ENCODE measurements at places on chromosomes 5 and 9.
A peak's percentile ranks its signal among the peaks of the same experiment; 100 is the strongest.

- DNase-seq, result no peak
Observed at GRCh38 chr5:14667770-14668169, 3.3 kb downstream of the OTULIN start.

DNA sequence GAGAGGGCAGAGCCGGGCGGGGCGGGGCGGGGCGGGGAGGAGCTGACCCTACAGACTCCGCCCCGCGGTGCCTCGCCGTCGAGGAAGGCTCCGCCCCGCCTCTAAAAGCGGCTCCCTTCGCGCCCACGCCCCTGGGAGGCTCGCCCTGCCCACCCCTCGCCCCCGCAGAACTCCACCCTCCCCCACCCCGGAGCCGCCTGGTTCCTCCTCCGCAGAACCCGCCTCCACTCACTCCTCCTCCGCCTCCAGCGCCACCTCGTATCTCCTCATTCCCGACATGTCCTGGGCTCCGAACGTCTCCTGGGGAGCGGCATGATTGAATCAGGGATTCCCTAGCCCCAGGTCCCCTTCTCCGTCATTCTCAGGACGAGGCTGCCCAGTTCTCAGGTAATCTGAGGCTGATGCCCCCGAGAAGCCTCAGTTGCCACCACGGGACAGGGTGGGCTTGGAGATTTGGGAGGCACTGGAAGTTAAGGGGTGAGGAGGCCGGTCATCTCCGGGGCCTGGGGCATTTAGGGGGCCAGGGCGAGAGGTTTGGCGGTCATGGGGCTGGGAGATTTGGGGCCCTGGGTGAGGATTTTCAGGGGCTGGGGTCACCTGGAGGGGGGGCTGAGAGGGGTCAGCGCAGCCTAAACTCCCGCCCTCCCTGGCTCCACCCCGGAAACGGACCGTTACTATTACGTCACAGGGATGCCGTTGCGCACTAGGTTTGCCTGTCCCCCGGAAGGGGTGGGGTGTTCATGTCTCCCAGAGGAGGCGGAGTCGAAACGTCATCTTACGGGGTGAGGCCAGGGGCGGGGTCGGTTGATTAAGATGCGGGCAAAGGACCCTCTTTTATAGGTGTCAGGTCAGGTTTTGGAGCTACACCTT, 3.2 kb upstream of the CCL27 start:
- peak; percentile 80 for DNase-seq

DNA sequence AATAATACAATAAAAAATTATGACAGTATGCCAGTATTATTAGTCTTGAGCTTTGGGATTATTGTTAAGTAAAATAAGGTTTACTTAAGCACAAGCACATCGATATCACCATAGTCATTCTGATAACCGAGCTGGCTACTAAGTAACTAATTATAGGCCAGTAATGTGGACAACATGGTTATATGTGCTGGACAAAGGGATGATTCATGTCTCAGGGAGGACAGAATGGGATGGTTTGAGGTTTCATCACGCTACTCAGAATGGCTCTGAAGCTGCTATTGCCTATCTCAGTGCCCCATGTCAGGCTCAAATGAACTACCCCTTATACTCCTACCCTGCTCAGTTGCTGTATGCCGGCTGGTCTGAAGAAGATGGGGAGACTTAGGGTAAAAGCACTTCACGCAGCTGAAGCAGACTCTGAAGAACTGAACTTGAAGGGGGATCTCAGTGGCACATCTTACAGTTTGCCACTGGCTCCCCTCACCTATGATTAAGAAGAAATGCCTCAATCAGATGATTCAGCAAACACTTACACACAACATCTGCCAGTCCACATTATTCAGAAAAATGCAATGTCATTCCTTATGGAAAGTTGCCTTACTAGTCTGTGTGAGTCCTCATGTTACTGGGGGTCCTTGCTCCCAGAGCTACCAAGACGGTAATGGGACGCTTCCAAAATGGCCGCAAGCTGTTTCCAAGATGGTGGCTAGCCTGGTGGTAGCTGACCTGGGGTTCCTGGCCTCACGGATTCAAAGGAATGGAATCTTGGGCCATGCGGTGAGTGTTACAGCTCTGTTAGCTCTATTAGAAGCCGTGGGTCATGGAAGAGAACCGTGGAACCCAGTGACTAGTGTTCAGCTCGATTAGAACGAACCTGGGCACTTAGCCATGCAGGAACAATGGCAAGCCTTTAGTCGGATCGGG, 1098.6 kb downstream of the TAF11L14 start:
- DNase-seq, result no peak

- no peak for DNase-seq
Observed at GRCh38 chr9:135701067-135701958, 672 bp upstream of the KCNT1 start.

- peak; percentile 23 for DNase-seq
Observed at GRCh38 chr9:93183663-93184431, at the start of gene WNK2. WNK2 (plus strand) TSS chr9:93184139; CDS start chr9:93184930, 791 bp downstream.

DNA sequence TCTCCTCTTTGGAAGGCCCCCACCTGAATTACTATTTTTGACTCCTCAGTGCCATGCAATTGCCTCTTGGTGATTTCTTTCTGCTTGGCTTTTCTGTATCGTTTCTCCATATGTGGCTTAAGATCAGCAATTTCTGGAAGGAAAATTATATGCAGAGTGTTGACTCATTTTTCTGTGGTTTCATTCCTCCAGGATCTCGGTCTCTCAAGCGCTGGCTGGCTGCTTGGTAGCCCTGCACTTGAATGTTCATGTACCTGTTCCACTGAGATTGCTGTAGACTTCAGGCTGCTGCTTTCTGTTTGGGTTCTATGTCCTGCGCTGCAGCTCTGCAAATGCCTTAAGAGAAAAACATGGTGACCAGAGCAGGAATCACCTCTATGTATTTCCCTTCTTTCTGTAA, 77.6 kb downstream of the INIP start:
- DNase-seq, result no peak

- no peak for DNase-seq
Observed at GRCh38 chr5:132089363-132089762, 15.8 kb downstream of the CSF2 start.

DNA sequence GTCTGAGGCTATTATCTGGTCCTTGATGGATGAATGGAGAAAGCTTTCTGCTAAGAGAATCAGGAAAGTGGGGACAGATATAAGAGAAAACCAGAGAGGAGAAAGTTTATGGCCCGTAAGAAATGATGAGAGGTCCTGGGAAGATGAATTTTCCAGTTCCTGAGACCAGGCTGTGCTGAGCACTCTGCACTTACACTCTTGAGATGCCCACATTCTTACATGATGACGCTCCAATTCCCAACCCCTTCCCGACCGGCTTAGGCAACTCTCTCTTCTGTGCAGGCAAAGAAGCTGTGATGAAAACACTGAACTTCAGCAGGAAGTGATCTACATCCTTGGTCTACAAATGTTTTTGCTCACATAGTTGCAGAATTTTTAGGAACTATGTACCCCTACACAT, 417.0 kb downstream of the ARHGEF28 start:
- DNase-seq, result no peak

- no peak for DNase-seq
Observed at GRCh38 chr5:7245121-7245651, 150.8 kb upstream of the ADCY2 start.

DNA sequence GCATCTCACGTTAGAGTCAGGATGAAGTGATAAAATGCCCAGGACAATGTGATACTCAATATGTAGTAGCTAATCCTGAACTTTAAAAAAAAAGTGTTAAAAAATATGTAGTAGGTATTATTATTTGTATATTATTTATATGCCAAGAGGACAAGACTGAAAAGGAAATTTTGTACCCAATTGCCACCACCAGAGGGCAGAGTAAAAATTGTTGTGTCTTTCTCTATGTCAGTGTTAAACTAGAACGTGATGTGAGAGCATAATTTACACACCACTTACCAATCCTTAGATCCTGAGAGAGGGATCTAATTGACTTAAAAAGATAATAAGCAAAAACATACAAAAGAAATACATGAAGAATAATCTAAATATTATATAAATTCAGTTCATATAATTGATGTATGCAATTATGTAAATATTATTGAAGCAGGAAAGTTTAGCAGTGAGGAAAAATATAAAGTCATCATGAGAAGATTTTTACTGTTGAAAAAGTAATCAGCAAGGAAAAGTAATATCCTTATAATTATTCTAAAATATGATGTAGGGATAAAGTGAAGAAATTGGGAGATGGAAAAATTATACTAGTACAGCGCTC, 288.9 kb downstream of the RAB3C start:
- DNase-seq, result no peak

- no peak for DNase-seq
Observed at GRCh38 chr5:61029456-61030162, 84.6 kb downstream of the NDUFAF2 start.

- no peak for DNase-seq
Observed at GRCh38 chr9:124621371-124622328, 114.5 kb upstream of the NR5A1 start.

GRCh38 chr5:119367502-119368237, 11.9 kb downstream of the TNFAIP8 start:
- no peak for DNase-seq

GRCh38 chr9:114893221-114894010, 37.0 kb downstream of the TNFSF8 start:
- no peak for DNase-seq

DNA sequence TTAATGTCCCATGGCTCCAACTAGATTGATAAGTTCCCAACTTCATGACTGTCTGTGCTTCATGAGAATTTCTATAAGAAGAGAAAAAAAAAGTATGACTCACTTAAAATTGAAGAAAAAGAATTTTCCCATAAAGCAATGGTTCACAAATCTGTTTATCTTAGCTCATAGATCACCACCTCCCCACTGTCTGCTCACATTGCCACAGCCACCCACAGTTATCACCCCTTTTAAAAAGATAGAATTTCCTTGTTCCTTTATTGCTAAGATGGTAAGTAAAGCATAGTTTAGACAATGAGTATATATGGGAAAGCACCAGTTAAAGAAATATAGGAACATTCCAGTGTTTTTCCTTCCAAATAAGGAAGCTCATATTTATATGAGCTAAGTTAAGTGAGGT, 67.1 kb downstream of the ALDH7A1 start:
- DNase-seq, result no peak

- DNase-seq, result no peak
Observed at GRCh38 chr9:715300-715699, 126.2 kb upstream of the DMRT1 start.

- no peak for DNase-seq
Observed at GRCh38 chr5:165188556-165189175, 1683.2 kb downstream of the MAT2B start.

DNA sequence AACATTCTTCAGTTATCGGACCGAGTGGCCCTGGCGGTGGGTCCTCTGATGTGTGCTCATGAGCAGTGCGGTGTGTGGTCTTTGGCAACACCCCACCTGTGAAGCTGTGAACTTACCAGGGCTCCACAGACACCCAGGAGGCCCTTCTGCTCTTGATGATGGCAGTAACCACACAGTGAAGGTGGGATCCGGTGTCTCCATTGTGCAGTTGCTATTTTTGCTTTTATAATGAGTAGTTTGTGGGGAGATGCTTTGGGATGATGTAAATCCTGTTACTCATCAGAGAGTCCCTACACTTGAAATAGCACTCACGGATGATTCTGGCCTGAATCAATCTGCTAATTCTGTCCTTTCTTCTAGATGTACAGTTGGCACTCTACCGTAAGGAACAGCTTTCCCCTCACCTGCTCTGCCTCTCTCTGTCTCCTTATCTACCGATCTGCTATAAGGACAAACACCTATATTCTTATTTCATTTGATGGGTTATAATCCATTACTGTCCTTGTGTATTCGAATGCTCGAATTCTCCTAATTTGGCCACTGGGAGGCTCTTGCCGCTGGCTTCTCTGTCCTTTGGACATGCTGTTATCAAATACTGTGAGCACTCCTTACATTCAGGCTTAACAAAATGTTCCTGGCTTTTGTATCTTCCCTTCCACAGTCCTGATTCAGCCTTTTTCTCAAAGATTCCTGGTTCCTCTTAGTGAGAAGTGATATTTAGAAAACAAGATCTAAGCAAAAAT, 20.2 kb downstream of the ATPSCKMT start:
- DNase-seq, result no peak

DNA sequence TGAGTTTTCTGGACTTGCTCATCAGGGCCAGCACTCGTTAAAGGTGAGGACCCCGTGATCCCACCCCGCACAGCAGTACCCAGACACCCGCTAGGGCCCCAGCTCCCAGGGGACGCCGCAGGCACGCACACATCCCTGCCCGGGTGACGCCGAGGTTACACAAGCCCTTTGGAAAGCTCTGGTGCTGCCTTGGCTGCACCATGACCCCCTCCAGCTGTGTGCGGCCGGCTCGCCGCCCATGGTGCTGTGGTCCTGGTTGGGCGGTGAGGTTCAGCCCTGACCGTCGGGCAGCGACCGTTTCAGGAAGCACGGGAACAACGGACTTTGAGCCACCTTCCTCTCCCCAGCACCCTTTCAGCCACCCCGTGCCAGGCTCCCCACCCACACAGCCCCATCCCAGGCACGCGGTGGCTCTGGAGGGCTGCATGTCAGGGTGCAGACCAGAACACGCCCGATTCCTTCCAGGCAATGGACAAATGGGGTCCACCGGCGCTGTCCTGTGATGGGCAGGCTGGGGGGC, 7.5 kb upstream of the SLC12A7 start:
- no peak for DNase-seq

- DNase-seq, result no peak
Observed at GRCh38 chr9:94127806-94128205, 43.5 kb downstream of the PTPDC1 start.

DNA sequence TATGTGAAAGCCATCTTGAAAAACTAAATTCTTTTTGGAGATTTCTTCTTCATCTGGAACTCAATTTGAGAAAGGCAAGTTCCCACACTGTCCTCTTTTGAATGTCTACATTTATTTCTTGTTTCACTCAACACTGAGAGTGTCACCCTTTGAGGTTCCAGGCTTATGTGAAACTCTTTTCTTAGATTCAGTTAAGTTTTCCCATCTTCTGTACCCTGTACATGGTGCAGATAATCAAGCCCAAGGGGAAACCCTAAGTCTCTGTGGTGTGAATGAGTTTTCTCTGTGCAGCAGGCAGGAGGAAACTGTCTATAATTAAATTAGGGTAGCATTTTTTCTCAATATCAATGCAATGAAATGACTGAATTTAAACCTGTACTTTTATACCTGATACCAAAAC, 72.3 kb upstream of the PRLR start:
- no peak for DNase-seq

DNA sequence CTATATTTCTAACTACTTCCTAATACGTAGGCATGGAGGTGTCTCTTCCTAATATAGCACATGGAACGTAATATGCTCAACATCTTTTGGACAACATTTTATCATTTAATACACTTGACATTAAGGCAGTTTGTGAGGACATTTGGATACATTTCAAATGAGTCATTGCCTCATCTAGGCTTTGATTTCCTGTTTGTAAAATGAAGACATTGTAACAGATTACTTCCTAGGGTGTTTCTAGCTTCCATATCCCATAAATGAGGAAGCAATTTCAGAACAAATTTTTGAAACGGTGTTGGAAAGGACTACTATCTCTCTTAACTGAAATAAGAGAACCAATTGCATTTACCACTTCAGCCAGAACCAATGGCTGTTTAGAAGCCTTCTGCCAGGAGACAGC, 38.7 kb downstream of the SLC28A3 start:
- no peak for DNase-seq

DNA sequence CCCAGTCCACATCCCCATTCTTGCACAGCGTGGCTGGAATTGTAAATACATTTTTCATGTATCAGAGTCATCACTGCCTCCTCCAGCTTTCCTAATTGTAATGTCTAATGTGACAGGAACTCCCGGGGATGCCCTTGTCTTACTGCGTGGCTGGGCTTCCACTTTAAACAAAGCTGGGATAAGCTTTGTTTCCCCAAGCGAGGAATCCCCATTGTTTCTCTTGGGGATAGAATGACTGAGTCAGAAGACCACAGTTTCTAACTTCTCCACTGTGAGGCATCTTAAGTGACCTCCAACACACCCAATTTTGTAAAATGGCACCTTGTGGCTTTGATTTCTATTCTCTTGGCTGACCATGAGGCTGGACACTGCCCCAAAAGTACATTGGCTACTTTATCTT, 22.4 kb downstream of the ARPC5L start:
- no peak for DNase-seq
